Muscle of back (tissue), 13 donors: ENCODE measurements at places on chromosomes 13 and 19.

DNA sequence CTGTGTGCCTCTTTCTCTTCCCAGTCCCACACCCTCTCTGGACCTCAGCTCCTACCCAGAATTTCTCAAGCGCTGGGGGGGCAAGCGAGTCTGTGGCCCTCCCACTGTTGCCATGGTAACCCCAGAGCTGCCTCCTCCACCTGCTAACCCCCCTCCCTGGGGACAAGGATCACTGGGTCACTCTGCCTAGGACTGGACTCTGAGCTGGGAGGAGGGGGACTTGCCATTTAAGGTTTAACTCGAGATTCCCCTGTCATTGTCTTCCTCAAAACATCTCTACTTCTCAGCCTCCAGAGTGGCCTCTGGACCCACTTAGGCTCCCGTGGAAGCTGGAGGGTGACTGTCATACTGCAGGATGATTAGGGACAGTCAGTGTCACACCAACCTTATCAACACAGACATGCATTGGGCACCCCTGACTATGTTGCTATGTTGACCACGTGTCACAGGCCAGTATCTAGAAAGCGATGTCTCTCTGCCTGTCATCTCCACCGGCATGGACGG lies 2.2 kb downstream of the PALM3 start:
- DNase-seq = no peak

DNA sequence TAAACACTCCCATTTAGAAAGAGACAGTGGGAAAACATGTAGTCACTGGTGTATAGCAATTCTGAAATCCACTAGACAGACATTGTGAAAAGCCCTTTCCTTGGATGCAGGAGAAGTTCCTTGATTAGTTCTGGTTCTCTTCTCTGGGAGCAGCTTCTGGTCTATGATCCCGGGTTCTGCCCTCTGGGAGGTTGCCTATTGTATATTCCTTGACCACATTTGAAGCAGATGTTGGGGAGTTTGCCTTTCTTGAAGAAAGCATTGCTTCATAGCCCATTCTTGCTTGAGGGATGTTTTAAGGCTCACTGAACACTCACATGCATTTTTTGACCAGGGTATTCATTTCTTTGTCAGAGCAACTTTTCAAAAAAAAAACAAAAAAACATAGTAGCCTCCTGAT lies 211.9 kb downstream of the NDFIP2 start:
- no peak for DNase-seq

- DNase-seq = no peak
Observed at GRCh38 chr13:61935710-61936109, 520.1 kb upstream of the PCDH20 start.

GRCh38 chr13:24066405-24067295 lies 93.9 kb upstream of the SPATA13 start:
- no peak for DNase-seq

DNA sequence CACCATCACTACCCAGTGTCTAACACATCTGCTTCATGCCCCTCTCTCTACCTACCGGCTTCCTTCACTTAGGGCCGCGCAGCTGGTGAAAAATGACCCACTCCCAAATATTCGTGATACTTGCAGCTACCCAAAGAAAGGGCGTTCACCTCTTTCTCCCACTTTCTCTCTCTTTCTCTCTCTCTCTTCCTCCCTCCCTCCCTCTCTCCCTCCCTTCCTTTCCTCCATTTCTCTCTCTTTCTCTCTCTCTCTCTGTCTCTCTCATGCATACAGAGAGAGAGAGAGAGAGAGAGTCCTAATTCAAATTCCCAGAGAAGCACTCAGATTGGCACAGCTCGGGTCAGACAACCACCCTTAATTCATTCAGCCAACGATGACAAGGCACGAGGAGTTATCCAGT lies 27.7 kb upstream of the POP4 start:
- no peak for DNase-seq

DNA sequence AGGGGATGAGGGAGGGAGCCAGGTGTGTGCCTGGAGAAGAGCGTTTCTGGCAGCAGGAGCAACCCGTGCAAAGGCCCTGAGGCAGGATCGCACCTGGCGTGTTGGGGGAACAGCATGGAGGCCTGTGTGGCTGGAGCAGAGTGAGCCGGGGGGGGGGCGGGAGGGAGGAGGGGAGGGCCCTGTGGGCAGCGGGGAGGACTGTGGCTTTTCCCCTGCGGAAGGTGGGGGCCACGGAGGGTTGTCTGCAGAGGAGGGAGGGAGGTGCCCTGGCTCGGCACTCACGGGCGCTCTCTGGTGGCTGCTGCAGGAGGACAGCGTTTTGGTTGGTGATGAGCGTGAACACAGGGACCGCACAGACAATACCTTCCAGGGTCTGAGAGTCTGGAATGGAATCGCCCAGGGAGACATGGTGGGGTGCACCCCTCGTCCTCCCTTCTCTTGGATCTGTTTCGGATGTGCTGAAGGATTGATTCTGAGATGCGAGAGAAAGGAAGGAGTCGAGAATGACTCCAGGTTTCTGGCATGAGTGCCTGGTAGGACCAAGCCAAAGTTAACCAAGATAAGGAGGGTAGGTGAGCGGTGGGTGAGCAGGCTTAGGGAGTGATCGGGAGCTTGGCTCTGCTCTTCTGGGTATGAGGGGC lies 6.5 kb downstream of the RAB11B start:
- DNase-seq = peak; percentile 56

DNA sequence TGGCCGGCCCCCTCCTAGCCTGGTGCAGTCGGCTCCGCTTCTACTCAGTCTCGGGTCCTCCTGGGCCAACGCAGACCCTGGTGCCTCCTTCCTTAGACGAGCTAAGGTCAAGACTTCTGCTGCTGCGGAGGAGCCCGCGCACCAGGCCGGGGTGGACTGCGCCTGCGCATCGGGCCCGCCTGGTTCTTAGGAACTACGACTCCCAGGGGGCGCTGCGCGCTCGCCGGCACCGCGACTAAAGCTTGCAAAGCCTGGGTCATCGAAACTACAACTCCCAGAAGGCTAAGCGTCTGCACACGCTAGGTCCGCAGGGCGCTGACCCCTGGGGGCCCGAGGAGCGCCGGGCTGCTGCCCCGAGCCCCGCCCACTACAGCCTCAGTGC lies at the start of gene ZNF835:
ZNF835 (minus strand) TSS at position 145 of the 382 bp plus-strand sequence. CDS start 6,559 bp downstream, outside the sequence.
- DNase-seq = peak; percentile 96

GRCh38 chr13:110397436-110398115 lies 90.5 kb downstream of the COL4A2 start:
- peak; percentile 72 for DNase-seq

DNA sequence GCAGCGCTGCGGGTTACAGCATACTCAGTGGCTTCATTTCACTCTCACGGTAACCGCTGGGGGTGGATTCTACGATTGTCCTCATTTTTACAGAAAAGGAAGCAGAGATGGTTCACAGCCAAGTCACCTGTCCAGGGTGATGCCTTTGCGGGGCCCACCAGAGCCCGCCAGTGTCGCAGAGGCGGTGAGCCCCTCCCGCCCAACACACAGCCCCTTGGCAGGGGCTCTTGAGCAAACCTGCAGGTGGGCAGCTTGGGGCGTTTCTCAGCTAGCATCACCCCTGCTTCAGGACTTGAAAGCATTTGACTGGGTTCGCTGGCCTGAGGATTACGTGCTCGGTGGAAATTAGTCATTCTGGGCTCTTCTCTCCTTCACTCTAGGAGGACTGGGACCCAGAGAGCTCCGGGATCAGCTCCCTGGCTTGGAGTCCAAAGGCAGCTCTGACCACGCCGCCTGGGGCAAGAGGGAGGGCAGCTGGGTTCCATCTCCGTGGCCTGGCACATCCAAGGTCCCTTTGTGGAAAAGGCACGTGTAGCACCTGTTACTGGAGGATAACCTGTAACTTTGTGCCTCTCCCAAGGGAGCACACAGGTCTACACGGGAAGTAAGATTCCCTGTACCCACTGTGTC lies 62.5 kb upstream of the F7 start:
- DNase-seq = no peak

DNA sequence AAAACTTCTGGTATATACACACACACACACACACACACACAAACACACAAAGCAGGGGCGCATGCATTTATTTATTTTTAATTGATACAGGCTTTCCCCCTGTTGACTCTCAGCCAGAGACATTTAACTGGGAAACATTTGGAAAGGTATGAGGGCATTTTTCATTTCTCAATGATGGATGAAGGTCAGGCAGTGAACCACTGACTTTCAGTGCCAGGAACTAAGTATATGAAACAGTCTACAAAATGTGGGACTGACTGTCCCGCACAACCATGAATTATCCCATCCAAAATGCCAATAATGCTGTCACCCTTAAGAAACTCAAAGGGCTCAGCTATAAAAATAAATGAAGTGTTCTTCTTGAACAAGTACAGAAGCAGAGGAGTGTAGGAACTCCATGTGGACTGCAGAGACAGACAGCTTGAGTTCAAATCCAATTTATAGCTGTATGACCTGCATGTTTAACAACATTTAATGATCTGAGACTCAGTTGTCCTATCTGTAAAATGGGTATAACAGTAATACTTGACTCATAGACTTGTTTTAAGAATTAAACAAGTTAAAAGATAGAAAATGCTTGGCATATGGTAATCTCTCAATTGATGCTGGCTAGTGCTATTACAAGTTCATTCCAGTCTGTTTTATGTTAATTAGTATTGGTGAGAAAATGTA lies 25.0 kb upstream of the INTS6 start:
- DNase-seq = no peak

DNA sequence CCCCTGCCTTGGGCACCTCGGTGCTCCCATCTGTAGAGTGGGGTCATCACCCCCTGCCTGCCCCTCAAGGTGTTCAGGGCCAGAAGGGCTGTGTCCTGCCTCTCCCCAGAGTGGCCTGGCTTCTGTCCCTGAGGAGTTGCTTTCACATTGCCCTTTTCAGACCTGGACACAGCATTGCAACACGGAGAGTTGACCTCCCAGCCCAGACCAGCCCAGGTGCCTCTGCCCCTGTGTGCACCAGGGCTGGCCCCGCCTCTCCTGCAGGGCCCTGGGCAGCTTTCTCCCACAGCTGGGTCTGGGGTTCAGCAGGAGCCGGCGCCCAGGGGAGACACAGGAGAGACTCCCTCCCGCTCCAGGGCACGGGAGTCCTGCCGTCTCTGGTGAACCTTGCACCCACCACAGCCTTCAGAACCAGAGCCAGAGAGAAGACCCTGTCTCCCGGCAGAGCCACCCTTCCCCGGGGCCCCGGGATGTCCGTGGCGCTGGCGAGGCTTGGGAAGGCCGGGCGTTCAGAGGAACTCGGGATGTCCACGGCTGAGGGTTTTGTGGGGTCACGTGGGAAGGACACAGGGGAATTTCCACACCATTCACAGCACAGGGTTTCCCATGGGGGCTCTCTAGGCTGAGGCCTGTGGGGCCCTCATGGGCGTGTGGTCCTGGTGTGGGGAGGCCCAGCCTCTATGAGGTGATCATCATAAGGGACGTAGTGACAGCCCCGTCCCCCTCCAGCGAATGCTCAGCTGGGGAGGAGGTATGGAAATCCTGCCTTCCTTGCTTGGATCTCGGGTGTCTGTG lies 23.2 kb downstream of the C13orf46 start:
- no peak for DNase-seq

GRCh38 chr13:39200249-39200910 lies 162.1 kb downstream of the NHLRC3 start:
- DNase-seq = no peak

DNA sequence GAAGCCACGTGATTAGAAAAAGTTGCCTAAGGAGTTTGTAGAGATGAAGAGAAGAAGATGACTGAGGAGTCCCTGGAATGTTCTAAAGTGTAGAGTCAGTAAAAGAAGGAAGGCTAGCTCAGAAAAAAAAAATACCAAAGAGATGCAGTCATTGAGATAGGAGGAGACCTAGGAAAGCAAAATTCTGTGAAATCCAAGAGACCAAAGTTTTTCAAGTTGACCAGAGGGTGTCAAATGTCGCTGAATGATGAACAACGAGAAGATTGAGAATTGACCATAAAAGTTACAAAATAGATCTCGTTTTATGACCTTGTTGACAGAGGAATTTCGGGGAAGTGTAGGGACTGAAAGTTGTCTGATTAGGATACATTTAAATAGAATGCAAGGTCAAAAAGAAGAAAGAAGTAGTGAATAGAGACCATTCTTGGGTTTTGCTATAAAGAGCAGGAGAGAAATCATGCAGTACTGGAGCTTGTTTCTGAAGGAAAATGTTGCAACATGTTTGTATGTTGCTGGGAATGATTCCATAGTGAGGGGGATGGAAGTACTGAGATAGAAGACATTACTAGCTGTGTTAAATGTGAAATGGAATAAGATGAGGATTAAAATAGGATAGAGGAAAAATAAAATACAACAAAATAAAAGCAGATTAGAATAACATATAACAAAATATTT lies 30.2 kb upstream of the HTR2A start:
- peak; percentile 28 for DNase-seq

DNA sequence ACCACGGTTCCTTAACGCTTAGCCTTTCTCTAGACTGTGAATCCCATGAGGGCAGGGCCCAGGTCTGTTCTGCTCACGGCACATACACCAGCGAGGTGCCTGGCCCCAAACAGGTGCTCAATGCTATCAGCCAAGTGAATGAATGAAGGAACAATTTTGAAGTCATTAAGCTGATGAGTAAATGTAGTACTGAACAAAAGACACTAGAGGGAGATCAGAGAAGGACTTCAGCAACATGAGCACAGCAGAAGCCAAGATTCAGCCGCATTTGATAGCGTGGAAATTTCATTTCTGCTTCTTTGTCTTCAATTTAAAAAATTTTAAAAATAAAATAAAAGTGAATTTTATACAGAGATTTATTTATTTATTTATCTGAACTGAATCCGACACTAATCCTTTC lies 20.1 kb upstream of the MYO16 start:
- peak; percentile 48 for DNase-seq

GRCh38 chr13:72652681-72653080 lies 74.7 kb downstream of the MZT1 start:
- no peak for DNase-seq

- no peak for DNase-seq
Observed at GRCh38 chr13:74574964-74575728, 440.9 kb upstream of the KLF12 start.

GRCh38 chr13:41697578-41697977 lies 240.2 kb downstream of the RGCC start:
- DNase-seq = no peak

- no peak for DNase-seq
Observed at GRCh38 chr13:106503272-106503671, 32.2 kb downstream of the EFNB2 start.

GRCh38 chr19:55383279-55384130 lies 587 bp downstream of the TMEM238 start:
- DNase-seq = peak; percentile 84

GRCh38 chr13:79621902-79622301 lies 140.9 kb downstream of the NDFIP2 start:
- no peak for DNase-seq

- DNase-seq = no peak
Observed at GRCh38 chr13:87355451-87355850, 315.7 kb upstream of the SLITRK5 start.

GRCh38 chr19:16457954-16458331 lies 13.8 kb downstream of the EPS15L1 start:
- no peak for DNase-seq

DNA sequence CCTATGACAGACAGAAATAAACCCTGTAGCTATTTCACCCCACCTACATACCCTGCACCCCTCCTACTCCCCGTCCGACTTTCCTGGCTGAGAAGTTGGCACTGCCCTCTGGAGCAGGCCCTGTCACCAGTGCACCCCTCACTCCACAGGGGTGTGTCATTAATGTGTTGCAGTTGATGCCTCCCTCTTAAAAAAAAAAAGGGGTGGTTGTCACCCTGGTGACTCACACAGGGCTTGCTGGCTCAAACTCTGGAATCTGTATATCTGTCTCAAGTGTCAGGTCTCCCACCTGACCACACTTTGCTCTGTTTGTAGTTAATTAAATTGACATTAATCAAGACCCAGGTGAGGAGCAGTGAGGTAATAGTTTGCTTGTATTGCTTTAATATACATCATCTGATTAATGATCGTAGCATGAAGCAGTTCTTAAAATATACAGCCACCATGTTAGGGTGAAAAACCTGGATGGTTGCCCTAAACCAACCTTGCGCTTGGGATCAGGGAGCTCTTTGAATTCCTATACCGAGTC lies 2.0 kb upstream of the GATAD2A start:
- DNase-seq = no peak
